Activated CD8-positive, alpha-beta memory T cell treated with anti-CD3 and anti-CD28 coated beads, Interleukin-2, amount 10 ng/mL, durations not matched to agents 7 days and 5 days (primary cell): ENCODE measurements at places on chromosomes 2 and 18. TPM values are rescaled to one million over a fixed set of nuclear protein-coding genes. Genes with fewer than 3 reads are reported as not detected.

ACAA2 gene
- total RNA-seq: 73.6 TPM

MAT2A gene
- 336 TPM for total RNA-seq

DNA sequence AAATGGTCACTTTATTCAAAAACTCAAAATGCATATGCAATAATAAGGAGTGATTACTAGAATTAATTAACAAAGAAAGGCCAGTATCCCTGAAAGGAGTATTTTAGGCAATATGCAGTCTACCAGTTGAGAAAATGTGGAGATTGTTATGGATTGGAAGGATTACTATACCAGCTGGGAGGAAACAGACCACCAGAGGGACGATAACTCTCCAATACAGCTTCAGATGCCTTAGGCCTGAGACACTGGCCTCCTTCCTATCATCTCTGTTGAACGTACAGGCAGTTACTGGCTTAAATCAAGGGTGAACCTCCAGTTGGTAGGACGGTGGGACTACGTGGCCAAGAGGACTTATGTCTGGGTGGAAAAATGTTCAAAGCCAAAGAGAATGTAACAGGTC lies 336.4 kb upstream of the EPHA4 start:
- H3K36me3 ChIP-seq: no peaks in the 10 kb centered on the region
- H3K4me1 ChIP-seq: no peaks in the 10 kb centered on the region
- no peak overlapping the region for H3K27ac ChIP-seq

- no peak overlapping the region for H3K4me3 ChIP-seq
- no peaks in the 10 kb centered on the region for H3K36me3 ChIP-seq
- H3K4me1 ChIP-seq: no peaks in the 10 kb centered on the region
- no peak for DNase-seq
- no peak overlapping the region for H3K27ac ChIP-seq
- H3K27me3 ChIP-seq: no peaks in the 10 kb centered on the region
These were observed 12.3 kb upstream of the SEMA4C start for GRCh38 chr2:96882230-96882629.

GRCh38 chr2:113187771-113188170 lies 14.0 kb downstream of the PSD4 start:
- peak overlapping the region; percentile 47 for H3K27ac ChIP-seq
- peaks cover 66% of the 10 kb centered on the region for H3K4me1 ChIP-seq
- no peak for DNase-seq
- no peaks in the 10 kb centered on the region for H3K27me3 ChIP-seq

- no peaks in the 10 kb centered on the region for H3K36me3 ChIP-seq
- no peaks in the 10 kb centered on the region for H3K27me3 ChIP-seq
- H3K4me1 ChIP-seq: no peaks in the 10 kb centered on the region
- no peak overlapping the region for H3K4me3 ChIP-seq
These were observed 341.1 kb downstream of the ARL6IP6 start for GRCh38 chr2:153059338-153060052.

STON1 gene
- 3.5 TPM for total RNA-seq

- no peak for DNase-seq
- H3K27ac ChIP-seq: no peak overlapping the region
- no peaks in the 10 kb centered on the region for H3K36me3 ChIP-seq
These were observed 274.8 kb downstream of the AGAP1 start for GRCh38 chr2:235768606-235769005.

GRCh38 chr2:157261199-157261782 lies 3.8 kb downstream of the GALNT5 start:
- peaks cover 26% of the 10 kb centered on the region for H3K4me1 ChIP-seq
- peaks cover 3% of the 10 kb centered on the region for H3K36me3 ChIP-seq
- DNase-seq: peak; percentile 50
- no peak overlapping the region for H3K4me3 ChIP-seq
- H3K27ac ChIP-seq: peak overlapping the region; percentile 6

DNA sequence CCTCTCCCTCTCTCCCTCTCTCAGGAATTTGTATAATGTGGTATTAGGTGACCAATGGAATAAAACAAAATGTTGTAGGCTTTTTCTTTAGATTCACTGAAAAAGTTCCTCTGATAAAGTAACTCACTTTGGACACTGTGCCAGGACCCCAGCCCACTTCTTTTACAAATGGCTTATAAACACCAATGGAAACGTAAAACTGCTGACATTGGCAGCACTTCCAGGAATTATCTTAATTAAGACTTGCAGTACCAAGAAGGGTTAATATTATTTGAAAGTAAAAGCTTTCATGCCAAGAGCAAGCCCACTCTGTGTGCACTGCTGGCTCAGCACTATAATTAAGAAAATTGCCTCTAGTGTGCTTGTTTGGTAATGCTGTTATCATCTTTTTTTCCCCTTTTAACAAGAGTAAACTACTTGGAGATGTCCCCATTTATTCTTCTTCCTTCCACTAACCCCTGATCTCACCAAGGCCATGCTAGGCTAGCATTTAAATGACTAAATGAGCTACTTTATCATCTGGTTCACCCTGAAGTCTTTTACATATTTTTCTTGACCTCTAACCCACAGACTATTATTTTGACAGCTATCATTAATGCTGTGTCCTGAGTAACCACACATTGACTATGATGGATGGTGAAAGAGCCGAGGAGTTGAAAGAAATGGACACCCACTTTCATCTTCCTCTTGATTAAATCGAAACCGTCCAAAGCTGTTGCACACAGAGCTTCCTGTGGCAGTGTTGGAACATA lies 232.2 kb upstream of the ETAA1 start:
- no peak overlapping the region for H3K27ac ChIP-seq
- no peaks in the 10 kb centered on the region for H3K27me3 ChIP-seq
- H3K36me3 ChIP-seq: no peaks in the 10 kb centered on the region
- H3K4me3 ChIP-seq: no peak overlapping the region
- no peak for DNase-seq

ACTG2 gene
- total RNA-seq: not detected

CLEC4F gene
- not detected for total RNA-seq

DNA sequence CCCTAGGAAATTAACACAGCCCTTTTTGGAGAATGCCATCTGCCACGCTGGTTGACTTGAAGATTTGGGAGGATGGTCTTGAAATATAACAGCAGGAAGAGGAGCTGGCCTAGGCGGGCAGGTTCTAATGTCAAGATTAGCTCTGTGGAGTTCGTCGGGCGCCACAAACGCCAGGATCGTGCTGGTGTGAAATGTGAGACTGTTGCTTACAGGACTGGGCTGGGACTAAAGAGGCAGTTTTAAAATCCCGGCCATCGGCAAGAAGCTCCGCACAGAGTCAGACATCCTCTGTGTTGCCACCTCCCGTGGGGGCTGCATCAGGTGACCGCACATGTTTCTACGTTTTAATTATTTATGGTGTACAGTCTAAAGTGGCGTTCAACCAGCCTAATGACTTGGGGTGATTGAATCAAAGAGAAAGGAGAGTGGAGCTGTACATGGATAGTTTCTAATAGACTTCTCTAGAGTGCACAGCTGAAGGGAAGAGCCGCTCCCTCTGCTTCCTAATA lies 99.4 kb upstream of the BCL11A start:
- no peaks in the 10 kb centered on the region for H3K4me1 ChIP-seq
- no peaks in the 10 kb centered on the region for H3K36me3 ChIP-seq
- DNase-seq: no peak
- no peak overlapping the region for H3K27ac ChIP-seq
- no peak overlapping the region for H3K4me3 ChIP-seq
- H3K27me3 ChIP-seq: peaks cover 17% of the 10 kb centered on the region

DNA sequence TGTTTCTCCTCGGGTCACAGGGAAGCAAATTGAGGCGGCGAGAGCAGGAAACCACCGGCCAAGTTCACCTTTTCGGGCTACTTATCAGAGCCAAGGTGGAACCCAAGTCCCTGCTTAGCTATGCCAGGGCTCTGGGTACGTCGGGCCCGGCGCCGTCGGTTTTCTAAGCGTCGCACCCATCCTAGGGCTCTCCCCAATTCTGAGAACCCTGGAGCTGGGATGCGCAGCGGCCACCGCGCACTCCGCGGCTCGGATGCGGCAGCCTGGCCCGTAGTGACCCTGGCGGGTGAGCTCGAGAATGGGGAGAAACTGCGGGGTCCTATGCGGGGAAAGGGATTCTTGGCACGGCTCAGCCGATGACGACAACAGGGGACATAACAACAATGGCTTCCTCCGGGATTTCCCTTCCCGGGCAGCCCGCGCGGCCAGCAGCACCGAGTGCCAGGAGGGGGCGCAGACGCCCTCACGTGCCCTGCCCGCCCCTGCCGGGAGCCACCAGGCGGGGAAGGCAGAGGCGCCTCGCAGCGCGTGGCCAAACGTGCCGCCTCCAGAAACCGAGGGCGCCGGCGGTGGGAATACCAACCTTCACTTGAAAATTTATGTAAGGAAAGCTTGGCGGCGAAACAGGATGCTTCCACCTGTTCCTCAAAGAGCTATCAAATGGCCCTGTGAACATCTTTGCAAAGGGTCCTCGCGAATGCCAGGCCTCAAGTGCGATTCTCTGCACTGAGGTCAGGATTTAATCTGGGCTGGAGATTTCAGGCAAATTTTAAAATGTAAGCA lies 2.1 kb upstream of the SLC30A3 start:
- peaks cover 22% of the 10 kb centered on the region for H3K4me1 ChIP-seq
- peak; percentile 57 for DNase-seq
- H3K36me3 ChIP-seq: no peaks in the 10 kb centered on the region
- peak overlapping the region; percentile 19 for H3K4me3 ChIP-seq
- peaks cover 45% of the 10 kb centered on the region for H3K27me3 ChIP-seq
- H3K27ac ChIP-seq: no peak overlapping the region

DNA sequence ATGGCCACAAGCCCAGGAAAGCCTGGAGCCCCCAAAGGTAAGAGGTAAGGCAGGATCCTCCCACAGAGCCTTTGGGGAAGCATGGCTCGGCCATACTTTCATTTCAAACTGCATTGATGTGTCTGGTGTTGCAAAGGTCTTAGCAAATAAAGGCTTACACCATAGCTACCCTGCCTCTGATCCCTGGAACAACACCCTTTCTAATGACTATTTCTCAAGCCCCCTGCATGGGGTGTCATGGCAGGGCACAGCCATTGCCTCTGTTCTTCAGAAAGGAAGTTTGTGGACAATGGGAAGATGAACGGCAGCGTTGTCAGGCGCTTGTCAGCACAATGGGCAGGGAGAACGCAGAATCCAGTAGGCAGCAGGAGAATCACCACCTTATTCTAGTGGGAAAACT lies 435.0 kb upstream of the SMIM21 start:
- H3K27me3 ChIP-seq: peaks cover 2% of the 10 kb centered on the region
- H3K36me3 ChIP-seq: no peaks in the 10 kb centered on the region
- no peak overlapping the region for H3K4me3 ChIP-seq
- DNase-seq: no peak
- no peaks in the 10 kb centered on the region for H3K4me1 ChIP-seq
- no peak overlapping the region for H3K27ac ChIP-seq

- no peak overlapping the region for H3K27ac ChIP-seq
- DNase-seq: no peak
- no peaks in the 10 kb centered on the region for H3K4me1 ChIP-seq
- H3K4me3 ChIP-seq: no peak overlapping the region
- peaks cover 30% of the 10 kb centered on the region for H3K27me3 ChIP-seq
- no peaks in the 10 kb centered on the region for H3K36me3 ChIP-seq
These were observed 213.1 kb downstream of the MYO3B start for GRCh38 chr2:170391018-170391417.

DNA sequence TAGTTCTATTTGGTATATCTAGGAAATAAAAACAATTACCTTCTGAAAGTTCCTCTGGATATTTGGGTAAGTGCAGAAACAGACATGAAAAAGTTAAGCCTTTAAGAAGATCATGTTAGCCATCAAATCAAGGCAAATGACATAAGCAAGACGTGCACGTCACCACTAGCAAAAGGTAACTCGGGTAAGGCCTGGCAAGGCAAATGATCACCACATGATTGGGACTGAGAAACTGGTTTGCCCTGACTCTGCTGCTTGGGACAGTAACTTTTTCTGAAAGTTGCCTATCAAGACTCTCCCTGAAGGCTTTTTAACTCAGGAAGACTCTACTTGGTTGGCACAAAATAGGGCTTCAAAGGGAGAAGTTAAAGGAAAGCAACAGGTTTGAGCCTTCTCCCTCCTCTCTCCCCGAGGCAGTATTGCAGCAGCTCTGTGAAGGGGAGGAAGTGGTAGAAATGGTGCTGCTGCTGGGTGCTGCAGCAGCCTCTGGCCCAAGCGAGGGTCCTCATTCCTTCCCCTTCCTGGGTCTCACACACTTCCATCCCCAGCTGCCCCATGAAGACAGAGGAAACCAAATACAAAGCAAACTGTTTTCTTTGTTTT lies 17.1 kb upstream of the TMEM237 start:
- H3K27me3 ChIP-seq: peaks cover 14% of the 10 kb centered on the region
- H3K4me3 ChIP-seq: no peak overlapping the region
- H3K36me3 ChIP-seq: no peaks in the 10 kb centered on the region
- no peak for DNase-seq
- H3K4me1 ChIP-seq: no peaks in the 10 kb centered on the region

DNA sequence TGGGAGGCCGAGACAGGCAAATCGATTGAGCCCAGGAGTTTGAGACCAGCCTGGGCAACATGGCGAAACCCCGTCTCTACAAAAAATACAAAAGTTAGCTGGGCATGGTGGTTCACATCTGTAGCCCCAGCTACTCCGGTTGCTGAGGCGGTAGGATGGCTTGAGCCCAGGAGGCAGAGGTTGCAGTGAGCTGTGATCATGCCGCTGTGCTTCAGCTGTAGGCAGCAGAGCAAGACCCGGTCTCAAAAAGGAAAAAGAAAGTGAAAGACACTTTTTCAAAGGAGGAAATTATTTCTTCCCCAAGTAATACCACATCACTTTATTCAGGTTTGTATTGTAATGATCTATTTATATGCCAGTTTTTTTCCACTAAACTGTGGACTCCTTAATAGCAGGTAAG lies 35.7 kb upstream of the TAF4B start:
- DNase-seq: peak; percentile 61
- no peaks in the 10 kb centered on the region for H3K27me3 ChIP-seq
- peak overlapping the region; percentile 94 for H3K27ac ChIP-seq
- peaks cover 4% of the 10 kb centered on the region for H3K36me3 ChIP-seq

DNER gene
- not detected for total RNA-seq

CCDC148 gene
- not detected for total RNA-seq

GRCh38 chr2:239951129-239951734 lies 73.9 kb downstream of the NDUFA10 start:
- H3K4me3 ChIP-seq: no peak overlapping the region
- no peak for DNase-seq
- H3K27ac ChIP-seq: no peak overlapping the region

- H3K36me3 ChIP-seq: no peaks in the 10 kb centered on the region
- no peak overlapping the region for H3K4me3 ChIP-seq
- DNase-seq: no peak
- H3K4me1 ChIP-seq: no peaks in the 10 kb centered on the region
- H3K27me3 ChIP-seq: no peaks in the 10 kb centered on the region
These were observed 793.2 kb downstream of the SUCLG1 start for GRCh38 chr2:83665894-83666293.

KCNF1 gene
- not detected for total RNA-seq

IL18RAP gene
- 12.3 TPM for total RNA-seq

CYTIP gene
- 343 TPM for total RNA-seq
